ENCODE measurements at places on chromosomes 2 and 18.

- no peak for DNase-seq
These were observed 189.1 kb downstream of the WDPCP start for GRCh38 chr2:63399156-63399555.

DNA sequence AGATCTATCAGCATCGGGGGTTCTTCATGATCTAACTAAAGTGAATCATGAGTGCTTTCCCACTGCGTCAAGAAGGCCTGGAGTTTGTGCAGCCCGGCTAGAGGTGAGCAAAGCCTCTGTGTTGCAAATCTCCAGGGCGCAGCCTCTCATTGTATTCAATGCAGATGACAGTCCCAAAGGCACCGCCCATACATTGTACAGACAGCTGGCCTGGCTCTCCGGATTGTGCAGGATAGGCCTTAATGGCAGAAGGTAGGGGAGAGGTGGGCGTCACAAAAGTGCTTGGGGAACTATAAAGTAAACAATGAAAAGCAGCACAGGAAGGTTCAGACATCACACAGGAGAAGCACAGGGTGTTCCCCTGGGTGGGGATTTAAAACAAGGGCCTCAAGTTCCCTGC lies 907 bp upstream of the GYPC start:
- no peak for DNase-seq

- peak; percentile 73 for DNase-seq
These were observed 1.2 kb downstream of the TMEM237 start for GRCh38 chr2:201642086-201642578.

DNA sequence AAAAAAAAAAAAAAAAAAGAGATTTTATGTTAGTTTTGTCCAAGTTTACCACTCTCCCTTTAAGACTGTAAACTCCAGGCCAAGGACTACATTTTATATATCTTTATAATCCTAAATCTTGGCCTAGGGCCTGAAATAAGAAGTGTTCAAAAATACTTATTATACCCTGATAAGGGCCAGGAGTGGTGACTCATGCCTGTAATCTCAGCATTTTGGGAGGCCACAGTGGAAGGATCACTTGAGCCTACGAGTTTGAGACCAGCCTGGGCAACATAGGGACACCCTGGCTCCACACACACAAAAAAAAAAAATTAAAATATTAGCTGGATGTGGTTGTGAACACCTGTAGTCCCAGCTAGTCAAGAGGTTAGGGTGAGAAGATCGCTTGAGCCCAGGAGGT lies 12.7 kb downstream of the TRIP12 start:
- no peak for DNase-seq

DNA sequence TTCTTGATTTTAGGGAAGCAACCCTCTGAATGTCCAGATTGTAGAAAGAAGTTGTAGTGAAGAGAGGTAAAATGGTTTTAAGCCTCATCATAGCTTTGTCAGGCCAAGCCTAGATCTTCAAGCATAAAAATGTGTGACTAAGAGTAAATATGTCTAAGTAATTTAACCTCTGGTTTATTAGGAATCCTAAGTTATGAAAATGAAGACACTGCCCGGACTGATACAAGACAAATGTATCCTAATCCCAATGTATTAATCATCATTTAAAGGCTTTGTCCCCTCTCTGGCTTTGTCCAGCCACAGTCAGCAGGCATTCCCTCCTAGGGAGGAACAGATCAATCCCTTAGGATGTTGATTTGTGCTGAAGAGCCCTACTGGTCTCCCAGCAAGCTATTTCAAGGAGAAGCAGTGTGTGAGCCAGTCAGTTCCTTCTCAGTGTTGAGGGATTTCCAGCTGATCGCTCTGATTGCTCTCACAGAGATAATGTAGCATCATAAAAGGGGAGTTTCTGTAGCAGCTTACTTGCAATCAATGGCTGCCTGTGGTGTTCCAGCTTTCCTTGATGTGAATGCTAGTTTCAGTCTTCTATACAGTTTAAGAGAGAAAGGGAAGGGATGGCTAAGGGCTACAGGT lies 796.1 kb downstream of the EPHA4 start:
- DNase-seq, result no peak

- DNase-seq, result no peak
These were observed 401.5 kb downstream of the ARHGAP15 start for GRCh38 chr2:143530758-143531157.

- DNase-seq, result no peak
These were observed 333.9 kb downstream of the EIPR1 start for GRCh38 chr2:3043726-3044125.

DNA sequence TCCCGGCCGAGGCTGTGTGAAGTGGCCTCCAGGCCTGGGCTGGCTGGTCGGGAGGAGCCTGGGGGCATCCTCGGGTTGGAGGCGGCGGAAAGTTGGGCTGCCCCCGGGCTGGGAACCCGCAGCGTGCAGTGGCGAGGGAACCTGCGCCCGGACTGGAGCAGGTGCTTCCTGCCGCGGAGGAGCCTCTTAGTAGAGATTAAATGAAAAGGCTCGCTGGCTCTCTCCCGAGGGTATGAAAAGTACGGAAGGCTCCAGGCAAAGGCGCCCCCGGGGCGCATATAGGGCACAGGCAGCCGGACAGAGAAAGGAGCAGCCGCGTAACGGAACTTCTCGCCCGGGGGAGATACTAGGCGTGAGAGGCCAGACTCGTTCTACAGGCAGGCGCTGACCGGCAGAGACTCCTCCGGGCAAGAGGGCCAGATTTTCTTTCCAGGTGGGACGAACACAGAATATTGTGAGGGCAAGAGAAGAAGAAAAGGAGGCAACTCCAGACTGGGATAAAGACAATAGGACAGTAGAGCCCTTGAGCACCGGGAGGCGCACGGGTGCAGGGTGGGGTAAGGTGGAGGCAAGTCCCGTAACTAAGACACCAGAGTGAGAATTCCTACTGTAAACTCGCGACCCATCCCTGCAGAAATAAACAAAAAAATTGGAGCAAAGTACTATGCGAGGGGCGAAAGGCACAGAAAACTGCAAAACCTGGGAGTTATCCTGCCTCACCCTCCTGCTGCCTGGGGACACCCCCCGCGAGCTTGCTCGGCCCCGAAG lies 816 bp downstream of the CDH2 start:
- DNase-seq, result peak; percentile 44

GRCh38 chr2:234514099-234514498 lies 17.2 kb upstream of the ARL4C start:
- DNase-seq, result no peak

DNA sequence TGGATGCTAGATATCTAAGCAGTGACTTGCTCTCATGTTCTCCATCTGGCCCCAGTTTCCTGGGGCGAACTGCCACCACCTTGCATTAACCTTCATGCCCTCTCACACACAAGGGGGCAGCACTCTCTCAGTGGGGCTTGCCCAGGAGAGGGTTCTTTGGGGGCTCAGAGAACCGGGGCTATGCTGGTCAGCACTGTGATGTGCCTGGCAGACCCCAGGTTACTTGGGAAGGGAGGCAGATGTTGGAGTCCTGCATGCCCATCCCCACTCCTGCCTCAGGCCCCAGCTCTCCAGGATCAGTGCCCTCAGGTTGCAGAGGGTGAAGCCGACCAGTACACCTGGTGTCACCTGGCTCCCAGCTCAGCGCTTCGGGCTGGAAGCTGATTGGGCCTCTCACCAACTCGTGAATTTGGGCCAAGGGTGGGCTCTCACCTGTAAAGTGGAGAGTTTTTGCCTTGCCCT lies 396.2 kb upstream of the HS6ST1 start:
- DNase-seq, result no peak

DNA sequence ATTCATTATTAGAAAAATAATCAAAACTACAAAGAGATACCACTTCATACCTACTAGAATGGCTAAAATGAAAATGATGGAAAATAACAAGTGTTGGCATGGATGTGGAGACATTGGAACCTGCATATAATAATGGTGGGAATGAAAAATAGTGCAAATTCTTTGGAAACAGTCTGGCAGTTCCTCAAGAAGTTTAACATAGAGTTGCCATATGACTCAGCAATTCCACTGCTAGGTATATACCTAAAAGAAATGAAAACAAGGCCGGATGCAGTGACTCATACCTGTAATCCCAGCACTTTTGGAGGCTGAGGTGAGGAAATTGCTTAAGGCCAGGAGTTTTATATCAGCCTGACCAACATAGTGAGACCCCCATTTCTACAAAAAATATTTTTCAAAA lies 41.6 kb upstream of the ACYP2 start:
- no peak for DNase-seq

Data from SHP77 (cell line).